Umbilical cord (tissue), 2 donors: ENCODE measurements at places on chromosomes 6 and 20. TPM values are rescaled to one million over a fixed set of nuclear protein-coding genes. Genes with fewer than 3 reads are reported as not detected.
A peak's percentile ranks its signal among the peaks of the same experiment; 100 is the strongest.

- peak; percentile 59 for DNase-seq
Measured at GRCh38 chr6:33824461-33825154, 20.8 kb upstream of the MLN start.

GRCh38 chr6:31683591-31683990, 2.7 kb upstream of the LY6G5C start:
- DNase-seq, result no peak

GRCh38 chr20:41101660-41102059, 35.7 kb upstream of the PLCG1 start:
- no peak for DNase-seq

- no peak for DNase-seq
Measured at GRCh38 chr6:168804331-168804730, 363.3 kb downstream of the SMOC2 start.

GRCh38 chr6:129138739-129139405, 255.9 kb downstream of the LAMA2 start:
- DNase-seq, result no peak

- DNase-seq, result no peak
Measured at GRCh38 chr6:44222486-44223318, 693 bp upstream of the SLC29A1 start.

DNA sequence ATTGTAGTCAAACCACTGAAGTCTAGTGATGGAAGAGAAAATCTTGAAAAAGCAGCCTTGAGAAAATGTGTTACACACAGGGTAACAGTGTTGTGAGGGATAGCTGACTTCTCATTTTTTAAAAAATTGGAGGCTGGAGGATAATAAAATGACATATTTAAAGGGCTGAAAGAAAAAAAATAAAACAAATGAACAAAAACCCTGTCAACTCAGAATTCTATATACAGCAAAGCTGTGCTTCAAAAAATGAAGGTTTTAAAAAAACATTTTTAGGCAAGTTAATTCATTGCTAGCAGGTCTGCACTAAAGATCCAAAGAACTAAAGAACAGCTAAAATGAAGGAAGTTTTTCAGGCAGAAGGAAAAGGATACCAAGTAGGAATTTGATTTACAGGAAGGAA, 31.1 kb downstream of the VTA1 start:
- DNase-seq, result no peak

DNA sequence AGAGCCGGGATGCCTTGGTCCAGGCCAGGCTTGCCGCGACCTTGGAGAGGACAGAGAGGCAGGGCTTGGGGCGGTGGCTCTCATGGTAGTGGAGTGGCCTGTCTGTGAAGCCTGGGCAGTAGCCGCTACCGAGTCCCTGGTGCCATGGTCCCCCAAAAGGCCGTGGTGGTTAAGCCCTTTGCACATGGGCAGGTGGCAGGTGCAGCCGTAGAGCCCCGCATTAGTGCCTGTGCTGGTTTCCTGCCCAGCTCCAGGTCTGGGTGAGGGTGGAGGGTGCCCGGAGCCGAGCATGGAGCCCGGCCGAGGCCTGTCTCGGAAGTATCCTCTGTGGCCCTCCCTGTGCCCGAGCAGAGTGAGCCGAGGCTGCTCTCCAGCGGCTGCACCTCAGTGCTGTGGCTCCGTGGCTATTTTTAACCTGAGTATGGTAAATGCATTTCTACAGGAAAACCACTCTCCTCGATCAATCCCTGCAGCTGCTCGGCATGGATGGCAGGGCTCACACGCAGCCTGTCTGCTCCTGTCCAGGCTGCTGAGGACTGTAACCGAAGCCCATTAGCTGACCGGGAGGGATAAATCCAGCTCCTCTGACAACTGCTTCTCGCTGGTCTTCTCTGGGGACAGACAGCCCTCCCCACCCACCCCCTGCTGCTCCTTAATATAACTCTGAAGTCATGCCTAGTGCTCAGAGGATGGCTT, 36.3 kb upstream of the GATA5 start:
- DNase-seq, result no peak

GRCh38 chr6:11228935-11229654, 3.4 kb downstream of the NEDD9 start:
- no peak for DNase-seq

DNA sequence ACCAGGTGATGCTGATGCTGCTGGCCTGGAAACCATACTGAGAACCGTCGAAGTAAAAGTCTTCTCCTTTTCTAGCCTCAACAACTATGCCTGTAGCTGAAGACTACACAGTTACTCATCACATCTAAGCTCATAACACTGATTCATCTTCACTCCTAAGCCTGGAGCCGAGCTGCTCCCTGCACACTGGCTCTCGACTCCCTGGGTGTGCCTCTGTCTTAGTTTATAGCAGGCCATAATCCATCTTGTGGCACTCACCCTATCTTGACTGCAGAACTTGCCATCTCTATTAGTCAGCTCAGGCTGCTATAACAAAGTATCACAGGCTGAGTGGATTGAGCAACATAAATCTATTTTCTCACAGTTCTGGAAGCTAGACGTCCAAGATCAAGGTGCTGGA, 191.0 kb downstream of the UNC5CL start:
- peak; percentile 82 for DNase-seq

- no peak for DNase-seq
Measured at GRCh38 chr6:5180636-5181035, 80.1 kb downstream of the LYRM4 start.

DNA sequence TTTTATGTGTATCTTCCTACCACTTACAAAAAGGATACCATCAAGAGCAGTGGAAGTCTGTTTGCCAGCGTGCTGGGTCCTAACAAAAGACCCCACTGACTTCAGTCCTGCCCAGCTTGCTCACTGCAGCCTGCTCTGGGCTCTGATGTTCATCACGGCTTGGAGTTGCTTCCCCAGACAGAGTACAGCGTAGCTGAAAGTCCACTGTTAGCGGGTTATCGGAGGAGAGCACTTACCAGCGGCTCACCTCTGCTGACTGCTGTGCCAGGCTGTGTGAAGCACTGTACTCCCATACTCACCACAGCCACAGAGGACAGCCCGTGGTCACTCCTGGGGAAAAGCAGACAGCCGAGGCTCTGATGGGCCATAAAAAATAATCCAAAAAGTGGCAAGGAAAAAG, 40.2 kb downstream of the CTCFL start:
- no peak for DNase-seq

GRCh38 chr6:13371421-13372072, 43.2 kb upstream of the TBC1D7 start:
- no peak for DNase-seq

- DNase-seq, result no peak
Measured at GRCh38 chr6:144467921-144468320, 182.8 kb downstream of the UTRN start.

DNA sequence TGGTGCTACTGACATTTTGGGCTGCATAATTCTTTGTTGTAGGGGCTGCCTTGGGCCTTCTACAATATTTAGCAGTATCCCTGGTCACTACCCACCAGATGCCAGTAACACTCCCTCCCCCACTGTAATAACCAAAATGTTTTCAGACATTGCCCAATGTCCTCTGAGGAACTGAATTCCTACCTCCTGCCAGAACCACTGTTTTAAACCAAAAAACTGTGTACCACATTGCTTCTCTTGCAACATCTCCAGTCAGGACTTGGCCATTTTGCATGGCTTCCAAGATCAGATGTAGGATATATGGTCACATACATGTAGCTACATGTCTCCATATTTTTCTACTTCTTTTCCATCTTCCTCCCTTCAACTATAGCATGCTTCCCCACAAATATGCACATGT, 97.4 kb upstream of the IFNGR1 start:
- DNase-seq, result no peak

- DNase-seq, result peak; percentile 79
Measured at GRCh38 chr6:43263314-43264178, 20.3 kb downstream of the TTBK1 start.

DNA sequence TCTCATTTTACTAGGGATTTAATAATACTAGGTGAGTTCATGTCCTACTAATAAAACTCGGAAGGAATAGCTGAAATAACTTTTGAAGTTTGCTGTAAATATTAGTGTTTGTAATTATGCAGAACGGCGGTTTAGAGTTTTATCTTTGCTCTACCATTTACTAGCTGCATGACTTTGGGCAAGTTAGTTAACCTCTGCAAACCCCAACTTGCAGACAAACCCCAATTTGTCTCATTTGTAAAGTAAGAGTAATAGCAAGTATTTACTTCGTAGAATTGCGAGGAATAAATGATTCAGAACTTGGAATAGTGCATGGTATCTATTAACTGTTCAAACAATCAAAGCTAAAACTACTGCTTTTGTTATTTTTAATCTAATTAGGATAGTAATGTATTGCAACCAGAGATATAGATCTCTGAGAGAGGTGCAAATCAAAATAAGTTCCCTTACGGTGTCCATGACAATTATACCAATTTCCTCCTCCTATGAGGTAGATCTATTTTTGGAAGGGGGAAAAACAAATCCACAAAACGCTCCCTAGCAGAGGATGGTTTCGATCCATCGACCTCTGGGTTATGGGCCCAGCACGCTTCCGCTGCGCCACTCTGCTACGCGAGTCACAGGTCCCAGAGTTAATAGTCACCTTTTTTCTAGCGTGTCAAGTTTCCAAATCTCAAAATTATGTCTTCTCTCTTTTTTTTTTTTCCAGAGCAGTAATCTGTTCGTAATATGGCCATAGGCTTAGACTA, 35.1 kb upstream of the BTN3A2 start:
- no peak for DNase-seq

DNA sequence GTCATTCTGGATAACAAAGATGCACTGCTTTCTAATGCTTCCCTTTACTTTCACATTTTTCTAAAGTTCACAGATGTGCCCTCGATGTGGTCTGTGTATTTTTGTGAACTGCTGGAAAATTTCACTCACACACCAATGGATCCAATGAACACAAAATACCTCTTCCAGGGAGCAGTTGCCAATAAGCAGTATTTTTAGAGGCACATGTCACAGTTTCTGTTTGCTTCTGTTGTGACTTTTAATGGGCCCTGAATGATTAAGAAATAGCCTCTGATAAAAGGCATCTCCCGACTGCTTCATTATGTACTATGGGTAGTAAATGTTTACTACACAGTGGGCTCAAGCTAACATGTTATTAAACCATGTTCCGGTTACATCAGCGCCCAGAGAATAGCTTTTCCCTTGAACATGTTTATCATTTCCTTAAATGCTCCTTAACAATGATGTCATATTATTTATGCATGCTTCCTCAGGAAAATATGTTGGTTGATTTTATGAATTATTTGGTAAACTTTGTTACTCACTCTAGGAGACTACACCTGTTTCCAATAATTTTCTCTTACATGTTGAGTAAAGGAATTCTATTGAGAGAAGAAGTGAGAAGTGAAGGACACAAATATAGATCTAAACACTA, 188.0 kb downstream of the KCNQ5 start:
- DNase-seq, result no peak

DNA sequence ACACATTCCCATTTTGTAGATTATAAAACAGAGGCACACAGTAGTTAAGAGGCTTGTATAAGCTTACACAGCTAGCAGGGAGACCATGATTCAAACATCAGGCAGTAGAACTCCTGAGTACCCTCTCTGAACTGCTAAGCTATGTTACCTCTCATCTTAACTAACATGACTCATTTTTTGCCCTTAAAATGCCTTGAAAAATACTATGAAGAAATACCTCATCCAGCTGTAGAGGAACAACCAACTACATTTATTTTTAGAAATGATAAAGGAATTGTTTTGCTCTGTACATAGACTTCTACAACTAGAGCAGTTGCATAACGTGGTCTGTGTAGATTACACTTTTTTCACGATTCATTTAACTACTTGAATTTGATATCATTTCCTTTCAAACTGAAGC, 102.1 kb downstream of the FLRT3 start:
- DNase-seq, result peak; percentile 61

GRCh38 chr6:44956396-44956795, 371.7 kb upstream of the RUNX2 start:
- peak; percentile 37 for DNase-seq

DNA sequence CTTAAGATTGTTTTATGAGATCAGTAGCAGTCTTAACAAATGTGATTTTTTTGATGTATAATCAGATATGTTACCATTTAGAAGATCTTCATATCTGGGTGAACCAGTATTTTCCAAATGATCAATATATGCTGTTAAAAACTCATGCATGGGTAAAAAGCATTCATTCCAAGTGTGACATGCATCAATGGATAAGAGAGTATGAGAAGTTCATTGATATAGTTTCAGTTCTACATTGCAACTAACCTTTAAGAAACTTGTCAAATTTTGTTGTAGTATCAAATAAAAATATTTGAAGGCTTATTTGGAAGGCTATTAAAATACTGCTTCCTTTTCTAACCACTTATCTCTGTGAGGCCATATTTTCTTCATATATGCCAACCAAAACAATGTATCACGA, 117.7 kb downstream of the FIG4 start:
- no peak for DNase-seq

GRCh38 chr6:152100183-152100618, 292.7 kb downstream of the ESR1 start:
- peak; percentile 22 for DNase-seq

DNA sequence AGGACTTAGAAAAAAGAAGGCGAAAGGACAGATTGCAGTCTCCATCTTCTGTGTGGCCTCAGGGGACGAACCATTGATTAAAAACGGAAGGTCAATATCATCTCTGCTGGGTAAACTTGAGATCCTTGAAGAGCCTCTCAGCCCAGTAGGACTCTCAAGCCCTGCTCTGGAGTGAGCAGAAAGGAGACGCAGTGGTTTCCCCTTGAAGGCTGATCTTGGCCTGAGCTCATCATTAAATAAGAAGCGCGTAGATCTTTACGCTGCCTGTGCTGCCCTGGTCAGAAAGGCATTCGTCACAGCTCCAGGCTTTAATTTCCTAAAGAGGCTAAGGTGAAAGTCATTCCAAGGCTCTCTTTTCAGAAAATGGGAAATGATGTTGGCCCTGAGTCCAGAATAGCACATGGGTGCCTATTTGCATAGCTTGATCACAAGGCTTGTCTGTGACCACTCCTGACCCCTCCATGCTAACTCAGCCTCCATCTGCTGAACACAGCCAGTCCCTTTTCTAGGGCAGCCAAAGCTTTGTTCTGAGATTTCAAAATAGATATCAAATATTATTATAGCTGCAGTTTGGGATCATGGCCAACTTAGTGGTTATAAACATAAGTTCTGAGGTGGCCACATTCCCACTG, 29.3 kb upstream of the XRN2 start:
- DNase-seq, result no peak

DNA sequence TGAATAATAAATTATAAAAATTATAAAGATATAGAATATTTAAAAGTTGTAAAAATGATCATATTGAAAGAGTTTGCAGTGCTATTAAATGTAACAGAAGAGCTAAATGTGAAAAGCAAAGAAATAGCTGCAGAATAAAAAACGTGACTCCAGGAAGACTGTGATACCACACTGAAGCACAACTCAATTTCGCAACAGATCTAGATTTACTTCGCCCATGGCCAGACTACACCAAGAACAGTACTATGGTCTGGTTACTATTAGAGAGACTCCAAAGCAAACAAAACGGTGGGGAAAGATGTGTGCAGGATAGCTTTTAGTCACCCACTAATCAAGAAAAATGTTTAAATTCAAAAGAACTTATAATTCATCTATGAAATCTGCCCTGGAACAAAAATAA, 1.9 kb downstream of the CHD6 start:
- DNase-seq, result peak; percentile 8

TULP1 gene
- total RNA-seq, result 40.9 TPM

OPRM1 gene
- total RNA-seq, result 21.9 TPM

MDC1 gene
- 14.9 TPM for total RNA-seq

CALHM6 gene
- total RNA-seq, result 25.5 TPM

CST3 gene
- total RNA-seq, result 92.7 TPM

PTCRA gene
- 2.6 TPM for total RNA-seq

HRH3 gene
- total RNA-seq, result not detected

MRPS10 gene
- 30.8 TPM for total RNA-seq

C4A gene
- total RNA-seq, result 26.2 TPM

SF3B5 gene
- 54.7 TPM for total RNA-seq

CEP43 gene
- total RNA-seq, result 14.4 TPM
